Choroid plexus epithelial cell (primary cell): ENCODE measurements at places on chromosomes 6 and 20.

GRCh38 chr6:158026901-158027589 is 45.4 kb downstream of the SYNJ2 start:
- DNase-seq = no peak

DNA sequence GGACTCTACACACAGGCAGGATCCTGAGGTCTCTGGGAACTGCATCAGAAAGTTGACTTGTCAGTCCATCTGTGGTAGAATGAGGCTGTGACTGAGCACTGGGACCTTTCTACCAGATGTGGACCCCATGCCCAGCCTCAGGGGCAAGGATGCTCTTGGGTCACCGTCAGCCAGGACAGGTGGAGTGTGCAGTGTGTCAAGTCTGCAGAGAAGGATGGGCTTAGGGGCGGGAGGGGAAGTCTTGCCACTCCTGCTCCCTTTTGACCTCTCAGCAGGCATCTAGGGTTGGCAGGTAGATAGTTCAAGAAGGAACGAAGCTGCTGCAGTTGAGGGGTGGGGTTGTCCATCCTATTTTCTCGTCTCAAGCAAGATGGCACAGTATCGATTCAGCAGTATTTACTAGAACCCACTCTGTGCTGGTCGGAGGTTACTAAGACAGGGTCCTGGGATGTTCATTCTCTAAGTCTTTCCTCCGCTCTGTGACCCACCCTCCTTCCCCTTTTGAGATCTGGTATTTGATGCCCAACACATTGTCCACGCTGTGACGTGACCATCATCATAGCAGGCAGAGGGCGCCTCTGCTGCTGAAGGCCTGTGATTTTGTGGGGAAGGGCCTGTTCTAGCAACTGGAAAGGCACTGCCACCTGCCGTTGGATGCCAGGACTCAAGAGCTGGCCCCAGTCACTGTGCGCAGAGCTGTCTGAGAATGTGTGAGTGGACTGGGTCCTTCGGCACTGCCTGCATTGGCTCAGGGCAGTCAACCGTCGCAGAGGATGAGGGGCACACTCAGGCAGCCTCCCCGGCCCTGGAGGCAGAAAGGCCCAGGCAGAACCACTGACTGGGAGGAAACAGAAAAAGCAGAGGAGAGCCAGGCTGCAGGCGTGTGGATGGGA is 23.2 kb downstream of the RBCK1 start:
- DNase-seq = peak; percentile 80

DNA sequence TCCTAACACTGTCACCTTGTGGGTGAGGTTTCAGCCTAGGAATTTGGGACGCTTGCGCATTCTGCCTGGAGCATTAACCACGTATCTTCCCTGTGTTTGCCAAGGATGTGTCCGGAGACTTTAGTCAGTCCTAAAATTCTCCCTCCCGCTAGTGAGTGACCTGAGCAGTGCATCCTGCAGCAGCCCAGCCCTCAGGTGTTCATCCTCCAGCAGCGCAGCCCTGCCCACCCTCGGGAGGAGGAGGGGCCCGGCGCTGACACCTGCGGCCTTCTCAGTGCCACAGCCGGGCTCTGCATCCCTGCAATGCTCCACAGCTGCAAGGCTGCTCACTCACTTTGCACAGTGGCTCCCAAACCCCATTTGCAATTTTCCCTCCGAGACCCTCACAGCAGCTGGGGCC is 79.5 kb downstream of the ERMARD start:
- no peak for DNase-seq

- peak; percentile 92 for DNase-seq
Observed at GRCh38 chr20:3470627-3471396, at the start of gene ATRN. Gene ATRN, plus strand, starts transcription at chr20:3471018. Its CDS starts 90 bp downstream, at chr20:3471108.

DNA sequence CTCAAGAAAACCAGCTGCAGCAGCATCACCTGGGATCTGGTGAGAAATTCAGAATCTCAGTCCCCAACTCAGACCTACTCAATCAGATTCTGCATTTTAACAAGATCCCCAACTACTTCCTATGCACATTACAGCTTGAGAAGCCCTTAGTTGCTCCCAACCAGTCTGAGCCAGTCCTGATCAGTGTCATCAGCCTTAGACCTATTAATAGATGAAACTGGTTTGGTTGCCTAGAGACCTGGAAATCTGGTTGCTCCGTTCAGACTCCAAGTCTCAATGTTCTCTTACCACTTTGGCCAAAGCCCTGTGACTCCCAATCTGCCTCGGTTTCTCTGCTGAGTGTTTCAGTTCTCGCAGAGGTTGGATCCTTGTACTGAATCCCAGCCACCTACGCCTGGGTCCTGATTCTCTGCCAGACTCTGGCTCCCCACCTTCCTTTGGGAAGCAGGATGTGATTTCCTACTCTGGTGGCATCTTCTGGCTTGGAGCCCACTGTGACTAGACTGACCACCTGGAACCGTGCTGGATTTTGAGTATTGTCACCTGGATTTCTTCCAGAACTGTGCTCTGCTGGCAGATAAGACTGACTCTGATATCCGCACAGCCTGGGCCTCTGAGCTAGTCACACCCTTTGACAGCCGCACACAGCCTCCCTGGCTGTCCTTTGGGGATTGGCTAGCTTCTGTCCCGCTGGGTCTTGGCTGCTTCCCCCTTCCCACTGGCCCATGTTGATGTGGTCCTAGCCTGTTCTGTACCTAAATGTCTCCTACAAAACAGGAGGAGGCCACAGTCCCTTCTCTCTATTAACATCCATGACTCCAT is 20.3 kb upstream of the ATXN1 start:
- DNase-seq = peak; percentile 15

DNA sequence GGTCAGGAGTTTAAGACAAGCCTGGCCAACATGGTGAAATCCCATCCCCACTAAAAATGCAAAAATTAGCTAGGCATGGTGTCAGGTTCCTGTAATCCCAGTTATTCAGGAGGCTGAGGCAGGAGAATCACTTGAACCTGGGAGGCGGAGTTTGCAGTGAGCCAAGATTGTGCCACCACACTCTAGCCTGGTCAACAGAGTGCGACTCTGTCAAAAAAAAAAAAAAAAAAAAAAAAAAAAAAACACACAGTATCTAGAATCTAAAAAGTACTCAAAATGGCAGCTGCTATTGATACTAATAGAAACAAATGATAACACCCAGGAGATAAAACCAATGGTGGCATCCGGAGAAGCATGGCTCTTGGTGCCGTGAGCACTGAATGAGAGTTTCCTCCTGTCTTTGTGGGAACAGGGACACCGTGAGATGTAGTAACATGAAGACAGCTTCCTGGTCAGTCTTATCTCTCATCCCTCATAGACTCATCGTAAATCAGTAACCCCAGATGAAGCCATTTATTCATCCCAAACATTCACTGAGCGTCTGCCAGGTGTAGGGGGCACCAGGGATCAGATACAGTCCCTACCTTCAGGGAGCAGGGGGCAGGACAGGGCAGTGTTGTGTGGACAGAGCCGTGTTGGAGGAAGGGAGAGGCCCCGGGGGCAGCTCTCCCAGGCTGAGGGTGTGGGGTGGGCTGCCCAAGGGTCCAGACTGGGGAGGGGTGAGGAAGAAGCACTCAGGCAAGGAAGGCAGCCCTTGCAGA is 66.1 kb downstream of the SYNJ2 start:
- DNase-seq = no peak

GRCh38 chr20:6744805-6745204 is 22.7 kb upstream of the BMP2 start:
- DNase-seq = peak; percentile 48

GRCh38 chr20:53873230-53873604 is 197.2 kb downstream of the BCAS1 start:
- DNase-seq = no peak

DNA sequence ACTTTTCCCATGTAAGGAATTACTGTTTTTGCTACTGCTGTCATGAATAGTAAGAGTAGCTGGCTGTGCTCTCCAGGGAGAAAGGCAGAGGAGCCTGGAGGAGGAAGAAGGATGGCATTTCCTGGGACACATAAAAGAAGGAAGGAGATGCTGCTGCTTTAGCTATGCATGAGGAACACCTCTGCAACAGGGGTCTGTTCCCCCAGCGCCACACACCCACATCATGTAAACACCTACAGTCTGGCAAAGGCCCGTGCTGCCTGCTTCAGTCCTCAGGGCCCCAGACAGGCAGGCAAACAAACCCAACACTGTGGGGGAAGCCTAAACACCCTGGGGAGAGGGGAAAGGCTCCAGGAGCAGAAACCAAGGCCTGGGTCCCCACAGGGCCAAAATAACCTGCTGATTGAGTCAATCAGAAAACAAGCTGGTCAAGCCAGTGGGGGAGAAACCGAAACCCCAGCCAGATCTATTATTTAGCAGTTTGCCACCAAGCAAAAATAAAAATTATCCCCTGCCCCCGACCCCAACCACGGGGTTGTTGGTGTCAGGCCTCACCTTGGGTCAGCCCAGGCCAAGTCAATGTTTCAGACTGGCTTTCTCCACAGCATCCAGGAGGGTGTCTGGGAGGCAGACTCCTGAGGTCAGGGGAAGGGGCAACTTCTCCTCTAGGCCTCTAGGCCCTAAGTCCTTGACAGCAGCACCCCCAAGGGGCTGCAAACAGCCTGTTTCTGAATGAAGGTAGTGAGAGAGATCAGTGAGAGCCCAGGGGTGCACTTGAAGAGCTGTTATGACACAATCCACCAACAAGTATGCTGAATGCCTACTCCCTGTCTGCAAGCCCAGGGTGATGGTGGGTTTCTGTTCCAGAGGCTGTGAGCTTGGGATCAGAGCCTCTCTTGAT is 34.6 kb upstream of the SCUBE3 start:
- DNase-seq = no peak

DNA sequence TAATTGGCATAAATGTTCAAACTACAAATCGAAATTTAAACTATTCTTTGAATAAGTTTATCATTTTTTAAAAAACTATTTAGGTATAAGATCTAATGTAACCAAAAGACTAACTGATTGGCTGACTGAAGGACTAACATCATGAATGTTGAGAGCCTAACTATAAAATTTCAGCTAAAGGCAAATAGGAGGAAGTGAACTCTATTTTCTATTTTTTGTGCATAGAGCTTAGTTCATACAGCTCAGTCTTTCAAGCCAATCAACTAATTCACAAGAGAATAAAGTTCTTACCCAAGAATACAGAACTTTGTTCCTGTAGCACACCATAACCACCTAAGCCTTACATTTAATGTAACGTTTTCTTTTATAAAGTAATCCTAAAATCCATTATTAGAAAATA is 46.3 kb upstream of the STXBP5 start:
- no peak for DNase-seq

DNA sequence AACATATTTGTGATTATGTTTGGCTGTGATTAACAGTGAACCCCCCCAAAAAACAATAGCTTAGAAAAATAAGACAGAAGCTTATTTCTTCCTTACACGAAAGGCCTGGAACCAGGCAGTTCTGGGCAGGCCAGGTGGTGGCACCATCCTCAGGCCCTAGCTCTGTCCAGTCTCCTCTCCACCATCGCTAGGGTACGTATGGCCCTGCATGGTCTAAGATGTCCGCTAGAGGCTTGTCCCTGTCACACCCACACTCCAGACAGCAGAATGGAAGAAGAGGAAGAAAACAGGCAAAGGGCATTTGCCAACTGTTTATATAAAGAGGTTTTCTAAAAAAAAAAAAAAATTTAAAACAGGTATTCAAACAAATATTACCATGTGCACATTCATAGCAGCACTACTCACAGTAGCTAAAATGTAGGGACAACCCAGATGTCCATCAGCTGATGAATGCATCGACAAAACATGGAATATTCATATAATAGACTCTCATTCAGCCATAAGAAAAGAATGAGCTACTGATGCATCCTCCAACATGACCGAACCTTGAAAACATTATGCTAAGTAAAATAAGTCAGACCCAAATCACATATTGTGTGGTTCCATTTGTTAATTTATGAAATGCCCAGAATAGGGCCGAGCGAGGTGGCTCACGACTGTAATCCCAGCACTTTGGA is 6.7 kb downstream of the TGM3 start:
- DNase-seq = no peak

DNA sequence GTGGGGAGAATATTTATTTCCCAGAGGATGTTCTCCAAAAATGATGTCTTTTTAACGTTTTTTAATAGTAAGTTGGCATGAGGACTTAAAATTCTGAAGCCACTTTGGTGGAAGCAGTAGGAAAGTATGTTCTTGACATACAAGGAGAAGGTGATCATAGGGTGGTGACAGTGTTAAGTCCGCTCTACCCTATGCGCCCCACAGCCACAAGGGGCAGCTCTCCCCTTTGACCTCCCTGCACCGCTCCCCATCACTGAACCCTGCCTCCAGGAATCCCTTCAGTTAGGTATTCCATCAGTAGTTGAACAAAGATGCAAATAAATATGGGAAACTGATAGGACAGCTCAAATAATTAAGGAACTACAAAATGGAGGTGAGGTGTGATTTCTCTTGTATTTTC is 111.4 kb downstream of the PLEKHG1 start:
- DNase-seq = no peak

DNA sequence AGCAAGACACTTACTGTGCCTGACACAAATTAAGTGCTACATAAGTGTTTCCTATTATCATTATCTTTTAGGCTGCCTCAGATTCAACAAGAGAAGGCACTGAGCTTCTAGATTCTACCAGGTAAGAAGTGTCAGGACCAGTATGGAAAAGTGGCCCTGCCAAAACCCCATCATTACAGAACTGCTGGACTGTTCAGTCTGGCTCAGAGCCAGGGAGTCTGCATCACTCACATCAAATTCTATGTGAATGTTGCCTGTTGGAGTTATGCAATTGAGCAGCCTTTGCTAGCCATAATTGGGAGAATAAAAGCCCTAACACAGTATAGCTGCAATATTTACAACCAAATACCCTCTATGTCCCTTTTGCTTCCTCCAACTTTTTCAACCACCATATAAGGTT is 70.9 kb downstream of the ATG5 start:
- peak; percentile 76 for DNase-seq

GRCh38 chr6:40378725-40379074 is 208.5 kb downstream of the LRFN2 start:
- no peak for DNase-seq

GRCh38 chr6:116166369-116166768 is 40.4 kb upstream of the COL10A1 start:
- no peak for DNase-seq

GRCh38 chr6:53910834-53911233 is 116.0 kb downstream of the LRRC1 start:
- DNase-seq = no peak

GRCh38 chr6:33958526-33959328 is 154.9 kb upstream of the MLN start:
- peak; percentile 7 for DNase-seq

- peak; percentile 41 for DNase-seq
Observed at GRCh38 chr20:57594092-57594951, 25.9 kb downstream of the ZBP1 start.

DNA sequence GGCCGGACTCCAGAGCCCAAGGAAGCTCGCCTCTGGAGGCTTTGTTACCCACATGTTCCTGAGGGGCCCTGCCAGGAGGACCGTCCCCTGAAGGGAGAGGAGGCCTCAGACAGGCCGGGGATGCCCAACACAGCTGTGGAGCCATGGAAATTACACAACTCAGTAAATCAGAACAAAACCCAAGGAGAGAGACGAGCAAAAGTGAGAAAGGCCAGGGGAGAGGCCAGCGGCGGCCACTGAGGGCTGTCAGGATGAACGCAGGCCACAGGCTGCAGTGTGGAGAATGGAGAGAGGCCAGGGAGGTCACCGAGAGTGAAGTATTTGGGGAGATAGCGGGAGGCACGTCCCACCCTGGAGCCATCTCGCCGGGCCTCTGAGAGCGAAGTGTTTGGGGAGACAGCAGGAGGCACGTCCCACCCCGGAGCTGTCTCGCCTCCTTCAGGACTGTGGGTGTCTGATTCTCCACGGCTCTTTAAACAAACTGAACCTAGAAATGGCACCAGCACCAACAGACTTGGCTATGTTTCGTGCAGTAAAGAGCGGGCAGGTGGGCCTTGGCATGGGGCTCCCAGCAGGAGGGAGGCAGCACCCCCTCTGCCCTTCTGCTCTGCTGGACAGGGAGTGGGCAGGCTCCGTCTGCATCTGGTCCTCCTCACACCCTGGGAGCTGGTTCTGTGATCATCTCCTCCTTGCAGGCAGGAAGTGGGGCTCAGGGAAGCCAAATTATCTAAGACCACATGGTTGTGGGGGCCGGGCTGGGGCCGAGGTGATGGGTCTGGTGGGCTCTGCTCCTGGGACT is 91.0 kb downstream of the YTHDF1 start:
- DNase-seq = no peak
